NCI-H146 (cell line): ENCODE measurements at places on chromosomes 6 and 20.
A peak's percentile ranks its signal among the peaks of the same experiment; 100 is the strongest.

DNA sequence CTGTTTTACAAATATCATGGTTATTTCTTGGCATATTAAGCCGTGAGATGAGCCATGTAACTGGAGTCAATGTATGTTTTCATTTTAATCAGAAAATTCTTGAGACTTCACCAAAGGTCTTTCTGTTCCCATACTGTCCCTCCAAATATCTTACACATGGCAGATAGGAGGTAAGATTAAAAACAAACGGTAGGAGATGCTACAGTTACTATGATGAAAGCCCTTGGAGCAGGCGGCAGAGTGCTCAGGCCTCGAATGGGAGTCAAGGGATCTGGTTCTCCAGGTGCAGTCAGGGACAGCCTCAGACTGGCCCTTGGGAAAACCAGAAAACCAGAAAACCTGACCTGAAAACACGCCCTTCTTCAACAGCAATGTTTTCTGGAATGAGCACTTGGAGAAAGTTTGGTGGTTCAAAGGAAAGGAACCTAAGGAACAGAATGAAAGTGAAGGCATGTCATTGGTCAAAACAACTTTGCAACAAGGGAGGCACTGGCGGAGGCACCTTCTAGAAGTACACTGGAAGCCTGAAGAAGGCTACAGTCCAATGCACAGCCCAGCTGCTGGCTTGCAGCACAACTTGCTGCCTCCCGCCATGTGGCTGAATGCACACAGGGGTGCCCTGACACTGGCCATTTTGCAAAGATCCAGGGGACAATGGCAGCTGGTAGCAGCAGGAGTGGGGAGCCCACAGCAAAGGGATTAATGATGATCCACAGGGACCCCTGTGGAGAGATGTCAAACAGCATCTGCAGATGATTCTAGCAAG lies 17.4 kb upstream of the FOXO3 start:
- peak; percentile 58 for DNase-seq

GRCh38 chr6:130026859-130027258 lies 8.5 kb downstream of the L3MBTL3 start:
- DNase-seq = no peak

- DNase-seq = no peak
Measured at GRCh38 chr6:35678021-35678654, 10.6 kb downstream of the FKBP5 start.

DNA sequence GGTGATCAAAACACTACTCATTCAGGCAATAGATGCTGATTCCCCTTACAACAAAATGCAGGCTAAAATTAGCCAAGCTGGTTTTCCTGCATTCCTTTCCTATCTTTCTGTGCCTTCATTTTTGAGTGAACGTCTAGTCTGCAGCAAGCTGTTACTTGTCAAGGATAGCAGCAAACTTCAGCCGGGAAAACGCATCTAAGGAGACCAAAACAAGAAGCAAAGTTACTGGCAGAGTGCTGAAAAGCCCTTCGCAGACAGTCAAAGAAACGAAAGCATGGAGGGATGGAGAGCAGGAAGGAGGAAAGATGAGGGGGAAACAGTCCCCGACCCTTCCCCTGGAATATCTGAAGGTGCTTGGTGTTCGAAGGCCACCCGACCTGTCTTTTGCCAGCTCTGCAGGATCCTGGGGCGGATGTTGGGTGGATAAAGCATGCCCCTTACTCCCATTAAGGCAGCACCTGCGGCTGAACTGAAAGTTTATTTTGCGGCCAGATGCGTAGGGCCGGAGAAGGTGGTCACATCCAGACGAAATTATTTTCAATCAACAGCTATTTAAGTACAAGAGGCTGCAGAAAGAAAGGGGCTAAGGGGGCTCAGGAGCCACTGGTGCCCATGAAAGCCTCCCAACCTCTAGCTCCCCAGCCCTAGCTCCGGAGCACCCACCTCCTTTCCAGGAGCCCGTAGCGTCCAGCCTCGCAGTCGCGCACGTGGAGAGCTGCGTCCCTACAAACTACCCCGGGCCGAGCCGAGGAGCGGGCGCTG lies 538 bp downstream of the FERMT1 start:
- DNase-seq = peak; percentile 64

DNA sequence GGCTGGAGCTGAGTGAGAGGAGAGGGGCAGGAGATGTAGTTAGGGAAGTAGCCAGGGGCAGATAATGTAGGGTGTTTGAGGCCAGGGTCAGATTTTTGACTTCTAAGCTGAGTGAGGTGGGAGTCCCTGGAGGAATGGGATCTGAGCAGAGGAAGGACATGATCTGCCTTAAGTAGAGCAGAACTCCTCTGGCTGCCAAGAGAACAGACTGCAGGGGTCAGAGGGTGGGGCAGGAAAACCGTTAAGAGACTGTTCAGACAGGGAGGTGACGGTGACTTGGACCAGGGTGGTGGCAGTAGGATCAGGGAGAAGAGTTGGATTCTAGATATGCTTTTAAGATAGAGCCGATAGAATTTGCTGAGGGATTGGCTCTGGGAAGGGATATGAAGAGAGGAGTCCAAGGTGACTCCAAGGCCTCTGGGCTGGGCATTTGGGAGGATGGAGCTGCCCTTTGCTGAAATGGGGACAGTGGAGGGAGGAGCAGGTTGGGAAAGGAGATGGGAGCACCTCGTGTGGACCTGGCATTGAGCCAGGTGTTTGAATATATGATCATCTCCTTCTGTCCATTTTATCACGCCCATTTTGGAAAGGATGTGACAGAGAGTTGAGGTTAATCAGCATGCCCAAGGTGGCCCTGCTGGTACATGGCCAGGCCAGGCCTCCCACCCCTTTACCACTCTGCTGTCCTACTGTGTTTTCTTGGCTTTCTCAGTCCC lies 18.8 kb downstream of the EYA2 start:
- no peak for DNase-seq

- no peak for DNase-seq
Measured at GRCh38 chr6:100453701-100454521, 10.8 kb downstream of the SIM1 start.

GRCh38 chr6:113623129-113623528 lies 234.0 kb upstream of the MARCKS start:
- no peak for DNase-seq

- peak; percentile 87 for DNase-seq
Measured at GRCh38 chr6:76876922-76877553, 586.3 kb downstream of the HTR1B start.

- DNase-seq = no peak
Measured at GRCh38 chr20:24776755-24777271, 172.3 kb upstream of the CST7 start.

DNA sequence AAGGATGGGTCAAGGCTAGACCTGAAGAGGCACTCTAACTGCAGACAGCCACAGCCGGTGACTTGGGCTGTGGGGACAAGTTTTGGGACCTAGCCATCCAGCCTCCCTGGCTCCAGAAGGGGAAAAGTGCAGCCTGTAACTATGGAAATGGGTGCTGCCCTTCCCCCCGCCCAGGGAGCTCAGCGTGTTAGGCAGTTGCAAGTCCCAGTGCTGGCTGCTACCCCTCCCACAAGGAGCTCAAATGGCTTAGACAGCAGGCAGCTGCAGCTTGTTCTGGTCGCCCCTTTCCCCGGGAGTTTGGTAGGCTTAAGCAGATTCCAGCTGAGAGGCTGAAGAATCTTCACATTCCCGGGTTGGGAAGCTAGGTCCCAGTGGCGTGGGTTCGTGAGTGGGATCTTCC lies 162.6 kb downstream of the FAM83B start:
- DNase-seq = no peak

DNA sequence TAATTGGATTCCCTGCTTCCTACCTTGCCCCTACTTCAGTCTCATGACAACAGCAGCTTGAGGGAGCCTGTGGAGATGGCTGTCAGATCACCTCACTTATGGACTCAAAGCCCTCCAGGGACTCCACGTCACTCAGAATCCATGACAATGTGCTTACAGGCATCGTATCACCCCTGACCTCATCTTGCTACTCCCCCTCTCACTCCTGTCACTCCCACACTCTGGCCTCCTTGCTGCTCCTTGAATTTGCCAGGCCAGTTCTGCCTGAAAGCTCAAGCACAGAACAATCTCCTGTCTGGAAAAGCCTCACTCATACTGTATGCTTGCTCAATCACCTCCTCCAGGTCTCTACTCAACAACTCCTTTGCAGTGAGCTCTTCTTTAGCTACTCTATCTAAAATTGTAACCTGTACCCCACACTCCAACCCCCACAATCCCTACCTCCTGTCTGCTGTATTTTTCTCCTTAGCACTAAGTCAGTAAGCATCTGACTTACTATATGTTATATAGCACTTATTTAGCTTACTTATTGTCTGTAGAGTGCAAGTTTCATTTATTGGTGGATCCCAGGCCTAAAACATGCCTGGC lies 10.7 kb upstream of the GSTA4 start:
- no peak for DNase-seq

DNA sequence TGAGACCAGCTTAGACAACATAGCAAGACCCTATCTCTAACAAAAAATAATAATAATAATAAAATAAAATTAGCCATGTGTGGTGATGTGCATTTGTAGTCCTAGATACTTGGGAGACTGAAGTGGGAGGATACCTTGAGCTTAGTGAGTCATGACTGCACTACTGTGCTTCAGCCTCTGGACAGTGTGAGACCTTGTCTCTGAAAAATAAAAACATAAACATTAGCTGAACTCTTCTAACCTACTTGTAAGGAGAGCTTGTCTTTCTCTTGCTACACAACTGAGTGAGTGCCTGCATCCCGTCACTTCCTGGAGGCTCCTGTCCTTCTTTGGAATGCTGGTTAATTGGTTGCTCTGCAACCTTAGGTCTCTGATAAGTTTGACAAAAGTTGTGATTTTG lies 5.1 kb upstream of the DBNDD2 start:
- DNase-seq = no peak

DNA sequence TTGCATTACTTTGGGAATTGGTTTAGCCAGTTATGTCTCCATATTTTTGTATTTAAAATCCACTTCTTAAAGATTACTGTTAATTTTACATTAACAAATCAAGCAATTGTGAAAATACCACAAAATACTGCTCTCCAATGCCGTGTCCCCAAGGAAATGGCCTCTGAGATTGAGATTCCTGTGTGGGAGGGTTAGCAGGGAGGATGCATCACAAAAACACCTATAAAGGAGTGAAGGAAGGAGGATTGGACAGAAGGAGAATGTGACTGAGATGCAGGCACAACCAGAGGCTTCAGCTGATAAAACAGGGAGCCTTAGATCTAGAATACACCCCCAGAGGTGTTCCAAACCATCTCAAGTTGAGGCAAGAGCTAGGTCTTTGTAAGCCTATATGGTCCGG lies 34.2 kb upstream of the NKAIN2 start:
- DNase-seq = no peak

GRCh38 chr6:11994875-11995461 lies 17.1 kb upstream of the HIVEP1 start:
- no peak for DNase-seq

DNA sequence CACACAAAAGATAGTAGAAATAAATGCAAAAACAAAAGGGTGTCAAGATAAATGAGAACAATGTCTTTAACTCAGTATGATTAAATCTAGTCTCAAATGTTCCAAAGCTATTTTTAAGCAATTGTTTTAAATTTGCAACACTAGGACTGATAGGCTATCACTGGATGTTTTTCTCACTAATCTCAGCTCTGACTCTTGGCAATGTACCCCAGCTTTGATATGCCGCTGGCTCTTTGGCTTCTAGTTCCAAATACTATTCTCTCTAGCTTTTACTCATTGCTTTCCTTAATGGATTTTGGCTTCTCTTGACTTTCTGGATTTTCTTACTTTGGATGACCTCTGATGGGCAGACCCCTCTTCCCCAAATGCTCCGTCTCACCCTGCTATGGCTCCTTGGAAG lies 116.0 kb upstream of the SLC35B3 start:
- DNase-seq = no peak

DNA sequence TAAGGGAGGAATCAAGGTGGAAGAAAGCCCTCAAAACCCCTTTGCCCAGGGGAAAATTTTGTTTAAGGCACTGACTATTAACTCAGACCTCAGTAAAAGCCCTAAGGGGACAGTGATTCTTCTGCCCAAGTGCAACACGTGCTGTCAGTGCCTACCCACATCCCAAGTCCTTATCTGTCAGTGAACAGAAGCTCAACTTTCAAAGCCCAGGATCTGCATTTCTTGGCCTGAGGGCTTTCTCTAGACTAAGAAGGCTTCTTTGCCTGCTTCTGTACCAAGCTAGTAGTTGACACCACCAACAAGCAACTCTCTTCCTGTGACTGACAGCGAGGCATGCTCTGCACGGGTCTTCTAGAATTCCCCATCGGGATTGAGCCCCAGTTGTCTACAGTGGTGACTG lies 416.0 kb upstream of the SPTLC3 start:
- DNase-seq = no peak

DNA sequence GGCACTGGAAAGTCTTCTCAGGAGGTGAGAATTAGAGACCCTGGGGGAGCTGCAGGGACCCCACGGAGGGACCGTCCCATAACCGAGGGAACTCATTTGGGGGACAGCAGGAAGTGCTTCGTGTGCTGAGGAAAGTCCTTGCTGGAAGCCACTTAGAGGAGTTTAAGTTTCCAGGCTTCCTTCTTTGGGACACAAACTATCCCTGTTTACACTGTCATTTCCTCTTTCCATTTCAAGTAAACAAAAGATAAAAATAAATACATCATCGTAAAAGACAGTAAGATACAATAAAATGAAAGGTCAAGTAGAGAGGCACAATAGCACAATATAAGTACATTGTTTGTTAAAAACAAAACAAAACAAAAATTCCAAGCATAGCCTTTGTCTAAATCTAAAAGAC lies 101.2 kb downstream of the TTLL2 start:
- DNase-seq = no peak

DNA sequence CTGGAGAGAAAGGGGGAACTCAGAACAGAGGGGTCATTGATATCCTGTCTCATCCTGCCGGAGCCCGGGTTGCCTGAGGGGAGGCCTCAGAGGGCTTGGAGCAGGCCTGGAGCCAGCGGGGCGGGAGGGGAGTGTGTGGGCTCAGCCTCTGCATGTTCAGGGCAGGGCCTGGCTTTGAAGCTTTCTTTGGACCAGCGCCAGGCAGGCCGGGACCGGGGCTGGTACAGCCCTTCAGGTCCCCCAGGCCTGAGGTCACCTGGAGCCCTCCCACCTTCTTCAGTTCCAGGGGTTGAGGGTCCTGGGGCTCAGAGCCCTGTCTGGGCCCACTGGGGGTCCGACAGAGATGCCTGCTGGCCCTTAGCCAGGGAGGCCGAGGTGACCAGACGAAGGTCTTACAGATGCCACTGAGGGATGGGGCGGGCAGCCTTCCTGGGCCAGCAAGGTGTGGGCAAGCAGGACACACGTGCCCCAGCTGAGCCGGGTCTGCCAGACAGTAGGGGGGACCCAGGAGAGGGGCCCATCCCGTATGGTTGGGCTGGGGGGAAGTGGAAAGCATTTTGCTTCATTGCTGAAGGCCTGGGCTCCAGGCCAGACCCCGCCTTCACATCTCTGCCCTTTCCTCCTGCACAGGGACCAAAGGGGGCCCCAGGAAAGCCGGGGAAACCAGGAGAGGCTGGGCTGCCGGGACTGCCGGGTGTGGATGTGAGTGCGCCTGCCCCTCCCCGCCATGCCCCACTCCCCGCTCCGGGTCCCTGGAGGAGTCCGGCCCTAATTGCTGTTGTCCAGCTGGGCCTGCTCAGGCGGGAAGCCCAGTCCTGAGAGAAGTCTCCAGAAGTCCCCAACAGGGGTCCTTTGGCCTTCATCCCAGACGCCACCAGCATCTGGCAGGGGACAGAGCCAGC lies 2.0 kb downstream of the COL9A3 start:
- DNase-seq = peak; percentile 74

- DNase-seq = peak; percentile 51
Measured at GRCh38 chr6:98836962-98837944, 2.9 kb downstream of the POU3F2 start.
